ENCODE measurements at places on chromosomes 3 and 15.

- no peak for DNase-seq
These were observed 6.4 kb upstream of the EID1 start for GRCh38 chr15:48871542-48871941.

- no peak for DNase-seq
These were observed 3.6 kb downstream of the CCRL2 start for GRCh38 chr3:46410669-46411068.

DNA sequence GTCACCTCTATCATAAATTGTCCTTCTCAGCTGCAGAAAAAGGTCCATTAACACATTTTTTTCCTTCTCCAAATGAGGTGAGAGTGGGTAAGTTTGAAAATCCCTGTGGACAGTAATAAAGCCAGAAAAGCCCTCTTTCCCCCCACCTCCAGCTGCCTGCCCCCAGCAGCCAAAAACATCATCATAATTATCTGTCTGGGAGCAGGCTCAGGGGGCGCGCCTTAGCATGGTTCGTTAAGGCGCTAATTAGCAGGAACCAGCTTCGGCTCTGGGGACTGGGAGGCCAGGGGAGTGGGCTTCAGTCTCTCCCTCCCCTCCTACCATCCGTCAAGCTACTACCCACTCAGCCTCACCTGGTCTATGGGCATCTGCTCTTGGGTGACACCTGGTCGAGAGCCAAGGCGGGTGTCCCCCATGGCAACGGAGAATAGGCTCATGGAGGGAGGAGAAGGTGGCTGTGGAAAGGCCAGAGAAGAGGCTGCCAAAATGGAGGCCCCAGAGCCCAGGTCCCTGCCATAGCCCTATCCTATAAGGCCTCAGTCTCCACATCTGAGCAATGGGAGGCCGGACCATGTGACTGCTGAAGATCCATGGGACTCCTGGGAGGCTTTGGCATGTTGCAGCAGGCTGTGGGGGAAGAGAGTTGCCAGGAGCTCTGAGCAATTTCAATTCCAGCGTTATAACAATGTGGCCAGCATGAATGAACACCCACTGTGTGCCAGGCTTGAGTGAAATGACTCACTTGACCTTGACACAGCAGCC, 140.1 kb upstream of the LINGO1 start:
- DNase-seq: no peak

DNA sequence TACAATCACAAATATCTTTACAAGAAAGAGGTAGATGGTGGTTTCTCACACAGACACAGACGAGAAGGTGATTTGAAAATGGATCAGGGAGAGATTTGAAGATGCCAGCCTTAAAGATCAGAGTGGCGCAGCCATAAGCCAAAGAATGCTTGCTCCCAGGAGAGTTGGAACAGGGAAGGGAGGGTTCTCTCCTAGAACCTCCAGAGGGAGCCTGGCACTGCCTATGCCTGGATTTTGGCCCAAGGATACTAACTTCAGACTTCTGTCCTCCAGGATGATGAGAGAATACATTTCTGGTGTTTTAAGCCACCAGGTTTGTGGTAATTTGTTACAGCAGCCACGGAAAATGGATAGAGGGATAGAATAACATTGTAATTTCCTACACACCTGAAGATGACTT, 279.1 kb downstream of the FAM43A start:
- DNase-seq: no peak

DNA sequence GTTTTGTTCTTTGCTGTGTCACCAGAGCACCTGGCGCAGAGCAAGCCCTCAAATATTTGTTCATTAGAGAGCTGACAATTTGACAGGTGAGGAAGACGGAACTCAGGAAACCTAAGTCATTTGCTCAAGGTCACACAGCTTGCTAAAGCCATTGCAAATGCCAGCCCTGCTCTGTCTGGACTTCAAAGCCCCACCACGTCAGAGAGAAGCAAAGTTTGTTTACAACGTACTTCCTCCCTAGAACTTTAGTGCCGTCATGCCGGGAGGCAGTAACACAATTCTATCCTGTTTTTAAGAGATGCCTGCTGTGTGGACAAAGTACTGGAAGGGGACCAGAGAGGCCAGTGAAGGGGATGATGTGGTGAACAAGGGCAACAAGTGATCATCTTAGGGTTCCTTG, 216.6 kb upstream of the PRICKLE2 start:
- DNase-seq: no peak

DNA sequence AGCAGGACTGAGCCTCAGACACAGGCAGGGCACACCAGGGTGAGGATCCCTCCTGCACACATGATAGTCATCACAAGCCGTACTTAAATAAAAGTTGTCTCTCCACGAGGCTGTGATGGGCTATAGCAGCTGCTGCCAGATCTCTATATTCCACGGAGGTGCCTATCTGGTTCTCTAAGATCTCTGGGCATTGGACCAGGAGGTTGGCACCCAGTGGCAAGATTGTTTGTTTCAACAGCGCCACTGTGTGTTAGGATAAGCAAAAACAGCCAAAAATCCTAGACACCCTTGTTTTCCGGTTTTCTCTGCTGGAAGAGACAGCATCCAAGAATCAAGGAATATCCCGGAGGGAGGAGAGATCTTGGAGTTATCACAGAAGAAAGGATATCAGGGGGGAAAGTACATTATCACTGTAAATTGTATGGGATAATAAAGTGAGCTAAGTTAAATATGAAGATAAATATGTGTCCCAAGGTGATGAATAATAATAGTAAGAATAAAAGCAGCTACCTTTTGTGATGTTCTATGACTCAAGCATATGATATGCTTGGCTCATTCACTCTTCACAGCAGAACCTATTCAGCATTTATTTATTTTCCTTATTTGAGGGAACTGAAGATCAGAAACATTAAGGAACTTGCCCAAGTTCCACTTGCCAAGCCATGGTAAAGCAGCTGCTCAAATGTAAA, 90.6 kb upstream of the AKAP13 start:
- DNase-seq: peak; percentile 40

GRCh38 chr3:101902041-101902440, 52.7 kb downstream of the NFKBIZ start:
- peak; percentile 14 for DNase-seq

GRCh38 chr15:89194608-89195007, 26.8 kb downstream of the RLBP1 start:
- DNase-seq: no peak

DNA sequence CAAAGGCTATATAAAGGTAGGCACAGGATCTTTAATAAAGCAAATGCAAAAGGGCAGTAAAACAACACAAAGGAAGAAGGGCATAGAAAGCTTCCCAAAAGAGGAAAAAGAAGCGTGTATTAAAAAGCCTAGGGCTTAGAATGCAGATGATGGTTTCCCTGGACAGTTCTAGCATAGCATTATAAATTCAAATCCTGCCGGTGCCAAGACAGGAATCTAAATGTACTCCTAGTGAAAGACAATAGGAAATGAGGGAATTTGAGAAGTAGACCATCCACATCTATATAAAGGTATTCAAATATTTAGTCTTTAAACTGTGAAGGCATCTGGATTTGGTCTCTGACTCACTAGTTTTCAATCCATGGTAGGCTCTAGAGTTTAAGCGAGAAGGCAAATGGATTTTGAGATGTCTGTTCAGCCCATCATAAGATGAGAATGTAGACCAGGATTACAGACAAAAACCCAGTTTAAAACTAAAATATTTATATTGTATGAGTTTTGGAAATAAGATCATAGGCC, 431.8 kb downstream of the TBL1XR1 start:
- DNase-seq: no peak

GRCh38 chr3:17831366-17831765, 88.9 kb upstream of the TBC1D5 start:
- no peak for DNase-seq

- no peak for DNase-seq
These were observed 322.8 kb downstream of the UACA start for GRCh38 chr15:70440416-70441138.

DNA sequence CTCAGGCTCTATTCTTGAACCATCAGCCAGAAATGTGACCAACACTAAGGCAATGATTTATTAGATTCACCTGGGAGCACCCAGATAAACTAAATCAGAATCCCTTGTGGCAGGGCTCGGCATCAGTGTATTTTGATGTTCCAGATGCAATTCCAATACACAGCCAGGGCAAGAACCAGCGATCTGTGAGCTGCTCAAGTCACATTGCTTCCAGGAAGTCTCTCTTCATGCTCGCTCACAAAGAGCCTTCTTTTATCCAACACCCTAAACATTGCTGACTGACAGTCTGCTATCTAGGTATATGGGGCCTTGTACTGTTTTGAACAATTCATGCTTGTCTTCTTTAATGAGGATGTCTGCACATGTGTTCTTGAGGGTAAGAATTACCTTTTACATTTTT, 40.9 kb upstream of the GOLGA8J start:
- DNase-seq: no peak

DNA sequence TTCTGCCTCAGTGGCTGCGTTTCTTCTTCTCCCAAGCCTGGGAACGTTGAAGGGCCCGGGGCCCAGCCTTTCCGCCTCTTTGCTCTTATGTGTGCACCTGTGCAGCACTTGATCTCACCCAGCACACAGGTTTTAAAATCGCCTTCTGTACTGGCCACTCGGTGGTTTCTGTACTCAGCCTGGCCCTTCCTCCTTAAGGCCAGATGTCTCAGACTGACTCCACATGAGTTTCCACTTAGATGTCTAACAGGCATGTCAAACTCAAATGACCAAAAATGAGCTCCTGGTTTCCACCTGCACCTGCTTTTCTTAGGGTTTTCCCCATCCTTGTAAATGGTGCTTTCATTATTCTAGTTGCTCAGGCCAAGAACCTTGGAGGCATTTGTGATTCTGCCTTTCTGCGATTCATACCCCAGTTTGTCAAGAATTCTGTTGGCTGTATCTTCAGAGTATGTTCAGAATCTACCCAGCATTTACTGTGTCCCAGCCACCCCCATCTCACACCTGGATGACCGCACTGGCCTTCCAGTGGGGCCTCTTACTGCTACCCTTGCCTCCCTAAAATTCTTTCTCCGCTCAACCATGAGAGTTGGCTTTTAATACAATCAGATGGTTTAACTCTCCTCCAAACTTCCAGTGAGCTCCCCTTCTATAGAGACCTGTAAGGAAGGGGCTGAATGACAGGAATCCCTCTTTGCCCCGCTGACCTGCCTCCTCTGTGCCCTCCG, 2.2 kb upstream of the TRAK1 start:
- DNase-seq: no peak

DNA sequence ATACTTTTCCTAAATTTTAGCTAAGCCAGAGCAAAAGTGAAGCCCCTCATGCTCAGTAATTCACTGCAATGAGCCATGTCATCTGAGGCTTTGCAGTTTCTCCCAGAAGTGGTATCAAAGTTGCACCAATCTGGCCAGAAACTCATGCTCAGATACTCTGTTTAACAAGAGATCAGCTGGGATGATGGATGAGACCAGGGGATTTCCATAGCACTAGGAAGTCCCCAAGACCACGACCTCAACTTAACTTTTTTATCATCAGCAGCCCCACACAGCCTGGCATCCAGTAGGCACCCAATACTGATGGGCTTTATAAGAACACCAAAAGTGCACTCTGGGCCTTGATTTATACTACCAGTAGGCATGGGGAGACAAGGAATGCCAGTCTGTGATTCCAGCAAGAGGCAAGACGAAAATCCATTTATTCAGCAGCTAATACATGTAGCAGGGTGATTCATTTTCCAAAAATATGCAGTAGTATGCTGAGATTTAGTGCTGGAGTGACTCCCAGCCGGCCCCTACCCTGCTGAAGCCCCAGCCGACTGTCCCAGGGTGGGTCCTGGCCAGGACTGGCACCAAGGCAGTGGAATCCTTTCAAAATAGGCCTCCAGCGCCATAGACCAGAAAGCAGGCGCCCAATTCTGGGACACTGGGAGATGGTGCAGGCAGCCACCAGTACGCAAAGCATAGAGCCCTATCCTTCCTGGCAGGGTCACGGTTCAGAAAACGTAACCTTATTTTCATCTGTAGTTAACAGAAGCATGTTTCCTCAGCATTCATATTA, 612 bp upstream of the LDHAL6B start:
- no peak for DNase-seq

DNA sequence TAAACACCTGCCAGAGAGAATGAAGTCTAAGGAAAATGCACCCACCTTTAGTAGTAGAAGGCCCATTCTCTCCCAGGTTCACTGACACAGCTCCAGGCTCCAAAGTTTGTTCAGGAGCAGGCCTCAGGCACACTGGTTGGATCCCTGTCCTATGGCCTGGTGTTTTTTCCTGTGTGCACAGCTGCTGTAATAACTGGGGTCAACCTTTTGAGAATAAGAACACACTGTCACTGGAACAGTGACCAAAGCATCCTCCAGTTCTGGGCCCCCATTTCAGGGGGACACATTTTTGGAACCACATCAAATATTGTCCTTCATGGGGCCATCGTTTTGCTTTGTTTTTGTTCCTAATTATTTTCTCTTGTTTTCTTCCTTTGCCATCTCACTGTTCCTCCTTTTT, 95.8 kb downstream of the ARNT2 start:
- DNase-seq: no peak

GRCh38 chr3:76643623-76644304, 396.1 kb upstream of the ROBO2 start:
- DNase-seq: no peak

- no peak for DNase-seq
These were observed 187.1 kb downstream of the MEGF11 start for GRCh38 chr15:66066481-66066880.

- DNase-seq: no peak
These were observed 48.1 kb upstream of the CDV3 start for GRCh38 chr3:133525435-133525834.

DNA sequence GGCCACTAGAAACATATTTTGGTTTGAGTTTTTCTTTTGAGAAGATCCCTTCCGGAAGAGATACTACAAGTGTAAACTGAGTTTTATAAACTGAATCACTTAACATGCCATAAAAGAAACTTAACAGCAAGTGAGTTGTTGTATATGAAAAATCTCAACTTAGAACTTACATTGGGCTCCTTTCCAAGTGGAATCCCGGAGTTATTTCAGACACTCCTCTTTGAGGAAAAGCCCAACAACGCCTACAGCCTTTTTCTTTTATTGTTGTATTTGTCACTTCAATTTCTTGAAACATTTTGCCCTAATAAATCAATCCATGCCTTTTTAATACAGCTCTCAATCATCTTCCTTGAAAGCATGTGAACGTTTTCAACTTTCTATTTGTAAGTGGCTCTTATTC, 137.3 kb downstream of the FEZF2 start:
- DNase-seq: no peak

GRCh38 chr15:60004846-60005351, 788 bp downstream of the FOXB1 start:
- DNase-seq: no peak

DNA sequence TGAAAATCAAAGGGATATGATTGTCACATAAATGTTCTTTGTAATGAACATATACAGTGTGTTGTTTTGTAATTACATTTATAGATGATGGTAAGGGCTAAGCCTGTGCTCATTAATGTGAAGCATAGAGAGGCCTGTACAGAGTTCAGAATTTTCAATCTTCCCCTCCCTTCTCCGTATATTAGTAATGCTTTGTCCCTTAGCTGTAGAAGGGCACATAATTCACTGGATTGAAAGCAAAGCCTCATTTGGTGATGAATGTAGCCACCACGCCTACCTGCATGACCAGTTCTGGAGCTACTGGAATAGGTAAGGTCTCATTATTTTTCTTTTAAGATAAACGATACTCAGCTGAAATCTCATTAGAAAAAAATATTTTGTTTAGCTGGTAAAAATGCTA, 130.2 kb downstream of the CDIN1 start:
- DNase-seq: no peak
